ENCODE measurements at places on chromosomes 2 and 18.
A peak's percentile ranks its signal among the peaks of the same experiment; 100 is the strongest.

GRCh38 chr2:157946919-157947557 lies 70.9 kb upstream of the ACVR1 start:
- DNase-seq, result no peak
- H3K27ac ChIP-seq, result no peak overlapping the region
- peaks cover 7% of the 10 kb centered on the region for H3K27me3 ChIP-seq
- H3K36me3 ChIP-seq, result no peaks in the 10 kb centered on the region
- H3K4me1 ChIP-seq, result no peaks in the 10 kb centered on the region

DNA sequence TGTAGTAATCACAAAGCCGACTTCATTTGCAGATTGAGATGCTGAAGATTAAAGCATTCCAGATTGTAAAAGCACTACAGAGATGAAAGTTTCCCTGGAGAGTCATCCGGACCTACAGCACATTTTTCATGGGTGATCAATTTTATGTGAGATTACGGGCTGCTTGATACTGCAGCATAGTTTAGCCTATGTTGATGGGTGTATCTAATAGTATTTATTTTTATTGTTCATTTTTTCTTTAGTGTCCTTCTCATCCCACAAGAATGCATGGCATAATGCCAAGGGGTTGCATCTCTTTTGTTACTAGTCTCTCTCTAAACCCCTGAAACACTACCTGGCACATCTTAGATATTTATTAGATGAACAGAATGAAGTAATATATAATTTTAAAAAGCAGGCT lies 240.4 kb downstream of the MBD2 start:
- no peaks in the 10 kb centered on the region for H3K27me3 ChIP-seq
- no peak overlapping the region for H3K27ac ChIP-seq
- DNase-seq, result no peak
- H3K4me1 ChIP-seq, result no peaks in the 10 kb centered on the region
- H3K4me3 ChIP-seq, result no peak overlapping the region

DNA sequence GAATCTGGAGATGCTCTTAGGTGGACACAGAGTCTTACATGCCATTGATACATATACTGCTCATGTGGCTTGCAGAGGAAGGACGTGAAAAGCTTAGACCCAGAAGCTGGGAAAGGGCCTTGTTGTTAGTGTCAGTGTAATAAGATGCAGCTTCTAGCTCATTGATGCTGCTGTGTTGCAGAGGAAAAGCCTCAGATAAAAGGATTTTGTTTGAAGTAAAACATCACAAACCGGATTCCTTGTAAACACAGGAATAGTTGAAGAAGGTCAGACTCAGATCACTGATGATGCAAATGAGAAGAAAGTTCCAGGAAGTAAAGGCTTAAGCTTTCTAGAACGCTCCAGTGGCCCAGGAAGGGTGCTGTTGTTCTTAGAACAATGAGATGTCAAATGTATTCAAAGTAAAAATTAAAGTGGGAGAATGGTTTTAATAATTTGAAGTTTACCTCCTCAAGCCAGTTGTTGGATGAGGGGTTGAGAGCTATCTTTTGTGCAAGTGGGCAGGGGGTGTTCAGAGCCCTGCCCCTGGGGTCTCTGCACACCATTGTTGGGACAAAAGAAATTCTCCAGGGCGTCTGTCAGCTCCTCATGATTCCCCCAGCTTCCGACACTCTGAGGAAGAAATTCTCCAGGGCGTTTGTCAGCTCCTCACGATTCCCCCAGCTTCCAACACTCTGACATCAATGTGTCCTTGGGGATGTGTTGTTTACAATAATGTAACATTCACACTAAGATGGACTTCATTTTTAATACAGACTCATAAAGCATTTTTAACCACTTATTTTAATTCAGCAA lies 61.3 kb upstream of the CHMP1B start:
- no peak for DNase-seq
- H3K4me1 ChIP-seq, result peaks cover 6% of the 10 kb centered on the region
- H3K27me3 ChIP-seq, result no peaks in the 10 kb centered on the region
- no peak overlapping the region for H3K4me3 ChIP-seq
- no peaks in the 10 kb centered on the region for H3K36me3 ChIP-seq

GRCh38 chr18:28831476-28831875 lies 654.5 kb upstream of the CDH2 start:
- H3K4me1 ChIP-seq, result no peaks in the 10 kb centered on the region
- H3K27me3 ChIP-seq, result no peaks in the 10 kb centered on the region
- no peaks in the 10 kb centered on the region for H3K36me3 ChIP-seq
- H3K27ac ChIP-seq, result no peak overlapping the region
- no peak for DNase-seq

DNA sequence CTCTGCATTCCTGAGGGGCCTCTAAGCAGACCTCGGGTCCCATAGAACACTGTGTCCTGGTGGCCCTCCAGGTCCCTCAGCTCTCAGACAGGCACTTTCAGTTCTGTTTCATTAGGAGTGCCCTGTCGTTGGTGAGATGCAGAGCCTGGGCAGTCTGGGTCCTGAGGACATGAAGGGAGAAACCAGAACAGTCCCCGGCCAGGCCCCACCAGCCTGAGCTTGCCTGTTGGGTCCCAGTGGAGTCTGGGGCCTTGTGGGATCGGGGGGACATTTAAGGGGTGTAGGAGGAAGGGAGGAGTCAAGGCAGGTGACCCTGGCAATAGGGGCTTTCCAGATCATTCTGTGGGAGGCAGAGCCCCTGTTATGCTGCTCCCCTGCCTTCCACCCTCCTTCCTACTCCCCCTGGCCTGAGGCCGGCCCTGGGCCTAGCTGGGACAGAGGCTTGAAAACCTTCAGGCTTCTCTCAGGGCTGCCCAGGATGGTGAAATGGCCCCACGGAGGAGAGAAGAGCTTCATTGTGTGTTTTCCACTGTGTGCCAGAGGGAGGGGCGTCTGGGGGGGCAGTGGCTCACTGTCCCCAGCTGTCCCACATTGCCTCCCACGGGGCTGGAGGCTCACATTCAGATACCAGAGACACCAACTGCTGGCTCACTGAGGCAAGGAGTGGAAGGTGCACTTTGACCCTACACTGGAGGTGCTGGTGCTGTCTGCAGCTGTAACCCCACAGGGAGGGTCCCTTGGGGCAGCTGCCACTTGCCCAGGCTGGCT lies 26.6 kb upstream of the CATIP start:
- H3K4me1 ChIP-seq, result peaks cover 16% of the 10 kb centered on the region
- no peaks in the 10 kb centered on the region for H3K27me3 ChIP-seq
- DNase-seq, result no peak
- no peaks in the 10 kb centered on the region for H3K36me3 ChIP-seq
- H3K27ac ChIP-seq, result no peak overlapping the region

DNA sequence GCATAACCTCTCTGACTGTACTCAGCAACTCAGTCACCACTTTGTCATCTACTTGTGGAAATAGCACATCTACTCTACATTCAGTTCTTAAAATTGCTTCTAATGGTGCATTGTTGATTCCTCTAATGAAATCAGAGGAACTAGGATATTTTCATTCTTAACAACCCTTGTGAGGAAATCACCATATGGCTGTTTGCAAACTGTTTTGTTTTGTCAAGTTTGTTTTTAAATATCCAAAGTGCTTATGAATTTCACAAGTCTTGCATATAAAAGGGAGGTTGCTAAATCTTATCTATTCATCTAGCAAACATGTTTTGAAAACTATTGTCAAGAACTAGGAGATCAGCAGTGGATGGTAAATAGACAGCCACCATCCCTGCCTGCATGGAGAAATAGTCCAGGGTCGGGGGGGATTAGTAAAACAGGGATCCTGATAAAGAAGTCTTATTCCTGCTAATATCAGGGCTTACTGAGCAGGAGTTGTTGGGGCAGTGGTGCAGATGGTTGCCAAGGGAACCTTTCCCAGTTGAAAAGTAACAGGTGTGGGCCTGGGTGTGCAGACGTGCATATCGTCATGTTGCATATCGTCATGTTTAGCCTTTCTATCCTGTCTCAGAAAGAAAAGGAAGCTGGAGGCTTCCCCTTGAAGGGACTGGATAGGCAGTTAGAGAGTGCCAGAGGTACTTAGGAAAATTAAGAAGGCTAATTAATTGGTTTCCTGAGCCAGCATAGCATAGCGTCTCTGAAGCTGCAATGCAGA lies 7.5 kb upstream of the MYO3B start:
- H3K27ac ChIP-seq, result no peak overlapping the region
- no peaks in the 10 kb centered on the region for H3K27me3 ChIP-seq
- H3K4me3 ChIP-seq, result no peak overlapping the region
- DNase-seq, result no peak
- H3K36me3 ChIP-seq, result no peaks in the 10 kb centered on the region

DNA sequence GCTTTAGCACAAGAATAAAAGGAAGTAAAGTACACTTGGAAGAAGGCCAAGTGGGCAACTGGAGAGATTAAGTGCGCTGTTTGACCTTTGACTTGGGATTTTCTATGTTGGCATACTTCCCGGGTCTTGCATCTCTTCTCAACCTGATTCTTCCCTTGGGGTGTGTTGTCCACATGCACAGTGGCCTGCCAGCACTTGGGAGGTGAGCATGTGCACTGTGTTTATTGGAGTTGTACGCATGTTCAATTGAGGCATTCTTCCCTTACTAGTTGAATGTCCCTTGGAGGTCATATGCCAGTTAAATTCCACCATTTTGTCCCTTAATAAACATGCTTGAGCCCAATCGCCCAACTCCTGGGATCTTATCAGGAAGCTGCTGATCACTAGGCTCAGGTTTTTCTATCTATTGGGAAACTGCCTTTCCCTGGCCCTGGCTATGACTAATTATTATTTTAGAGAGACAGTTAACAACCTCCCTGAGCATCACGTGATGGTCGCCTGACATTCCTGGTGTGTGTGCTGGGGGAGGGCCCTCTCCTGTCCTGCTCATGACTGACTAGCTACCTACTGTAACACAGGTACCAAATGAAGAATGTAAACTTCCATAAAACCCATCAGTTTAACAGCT lies 62.5 kb upstream of the RAPGEF4 start:
- DNase-seq, result no peak
- no peak overlapping the region for H3K4me3 ChIP-seq
- no peak overlapping the region for H3K27ac ChIP-seq
- H3K27me3 ChIP-seq, result no peaks in the 10 kb centered on the region
- H3K36me3 ChIP-seq, result peaks cover 3% of the 10 kb centered on the region

GRCh38 chr2:50133766-50134165 lies 898.2 kb downstream of the NRXN1 start:
- H3K4me1 ChIP-seq, result no peaks in the 10 kb centered on the region
- no peaks in the 10 kb centered on the region for H3K36me3 ChIP-seq
- no peak for DNase-seq
- no peaks in the 10 kb centered on the region for H3K27me3 ChIP-seq
- H3K4me3 ChIP-seq, result no peak overlapping the region
- H3K27ac ChIP-seq, result no peak overlapping the region

- no peak overlapping the region for H3K27ac ChIP-seq
- H3K4me3 ChIP-seq, result no peak overlapping the region
- peaks cover 16% of the 10 kb centered on the region for H3K4me1 ChIP-seq
- peaks cover 16% of the 10 kb centered on the region for H3K27me3 ChIP-seq
These were observed 6.2 kb downstream of the ZBTB7C start for GRCh38 chr18:48402953-48403352.

DNA sequence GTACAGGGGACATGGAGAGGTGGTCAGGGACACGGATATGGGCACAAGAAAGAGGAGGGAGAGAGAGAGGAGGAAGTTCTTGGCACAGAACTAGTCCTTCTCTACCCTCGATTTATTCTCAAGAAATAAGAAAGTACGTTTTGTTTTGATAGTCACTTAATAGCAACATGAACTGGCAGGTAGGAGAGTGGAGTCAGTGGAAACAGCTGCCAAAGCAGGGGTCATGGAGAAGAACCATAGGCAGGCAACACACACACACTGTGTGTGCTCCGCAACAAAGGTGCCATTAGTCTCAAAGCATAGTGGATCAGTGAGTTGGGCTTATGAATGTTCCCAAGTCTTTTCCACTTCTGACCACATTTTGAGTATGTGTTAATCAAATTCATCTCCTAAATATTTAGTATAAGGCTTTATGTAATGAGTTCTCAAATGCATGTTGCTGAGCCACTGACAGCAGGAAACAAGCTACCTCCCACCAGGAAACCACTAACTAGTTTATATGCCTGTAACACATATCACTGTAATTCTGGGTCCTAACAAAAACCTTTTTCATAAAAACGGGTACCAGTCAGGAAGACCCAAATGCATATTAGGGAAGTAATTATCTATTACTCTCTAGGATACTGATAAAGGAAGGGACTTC lies 41.1 kb downstream of the IWS1 start:
- DNase-seq, result no peak
- H3K4me3 ChIP-seq, result no peak overlapping the region
- no peak overlapping the region for H3K27ac ChIP-seq
- H3K36me3 ChIP-seq, result peaks cover 39% of the 10 kb centered on the region

DNA sequence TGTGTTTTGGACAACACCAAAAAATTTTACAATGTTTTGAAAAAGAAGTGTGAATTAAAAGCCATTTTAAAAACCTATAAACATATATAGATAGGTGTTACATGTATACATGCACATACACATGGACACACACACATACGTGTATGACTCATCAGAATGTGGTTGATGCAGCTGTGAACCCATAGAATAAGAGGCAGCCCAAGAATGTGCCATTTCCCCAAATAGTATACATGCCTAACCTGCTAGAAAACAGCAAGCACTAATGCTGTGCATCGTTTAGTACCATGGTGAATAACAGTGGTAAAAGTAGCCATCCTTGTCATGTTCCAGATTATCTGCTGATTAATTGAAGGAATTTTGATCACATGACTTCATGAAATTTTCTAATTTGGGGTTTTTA lies 149.0 kb downstream of the DSEL start:
- H3K36me3 ChIP-seq, result no peaks in the 10 kb centered on the region
- no peaks in the 10 kb centered on the region for H3K4me1 ChIP-seq
- no peak for DNase-seq
- no peak overlapping the region for H3K27ac ChIP-seq

GRCh38 chr2:216477283-216478035 lies 21.2 kb upstream of the RPL37A start:
- no peak for DNase-seq

- peaks cover 2% of the 10 kb centered on the region for H3K27me3 ChIP-seq
- peak overlapping the region; percentile 96 for H3K27ac ChIP-seq
- H3K4me3 ChIP-seq, result peak overlapping the region; percentile 75
- H3K36me3 ChIP-seq, result no peaks in the 10 kb centered on the region
- peaks cover 29% of the 10 kb centered on the region for H3K4me1 ChIP-seq
These were observed 617 bp downstream of the FOSL2 start for GRCh38 chr2:28393114-28393836.

- H3K27ac ChIP-seq, result no peak overlapping the region
- H3K4me1 ChIP-seq, result peaks cover 19% of the 10 kb centered on the region
- H3K36me3 ChIP-seq, result peaks cover 22% of the 10 kb centered on the region
- H3K27me3 ChIP-seq, result no peaks in the 10 kb centered on the region
These were observed 87.5 kb downstream of the MAPRE2 start for GRCh38 chr18:35128675-35129074.

- no peak overlapping the region for H3K27ac ChIP-seq
- no peaks in the 10 kb centered on the region for H3K27me3 ChIP-seq
- H3K4me3 ChIP-seq, result no peak overlapping the region
- no peaks in the 10 kb centered on the region for H3K4me1 ChIP-seq
- no peaks in the 10 kb centered on the region for H3K36me3 ChIP-seq
- no peak for DNase-seq
These were observed 58.4 kb downstream of the RABL2A start for GRCh38 chr2:113685471-113685870.

DNA sequence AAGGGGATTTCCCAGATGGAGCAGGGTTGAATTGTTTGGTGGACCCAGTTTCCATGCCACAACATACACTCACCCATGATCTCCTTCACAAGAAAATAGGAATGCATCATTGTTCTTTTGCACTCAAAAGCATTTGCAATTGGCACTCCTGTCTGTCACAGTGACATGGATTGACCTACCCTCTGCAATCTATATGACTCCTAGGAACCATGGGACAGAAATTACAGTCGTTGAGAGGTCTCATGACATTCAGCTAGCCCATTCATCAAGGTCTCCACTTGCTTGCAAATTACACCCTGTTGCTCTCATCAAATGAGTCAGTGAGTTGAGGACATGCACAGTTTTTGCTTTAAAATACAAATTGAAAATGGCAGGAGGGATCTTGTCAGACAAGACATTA lies 448.5 kb downstream of the LPIN1 start:
- no peaks in the 10 kb centered on the region for H3K36me3 ChIP-seq
- no peaks in the 10 kb centered on the region for H3K4me1 ChIP-seq
- no peak for DNase-seq
- H3K27me3 ChIP-seq, result no peaks in the 10 kb centered on the region
- no peak overlapping the region for H3K4me3 ChIP-seq
- no peak overlapping the region for H3K27ac ChIP-seq
